Left lobe of liver (tissue), 2 donors: ENCODE measurements at places on chromosomes 11 and 22. TPM values are rescaled to one million over a fixed set of nuclear protein-coding genes. Genes with fewer than 3 reads are reported as not detected.

DNA sequence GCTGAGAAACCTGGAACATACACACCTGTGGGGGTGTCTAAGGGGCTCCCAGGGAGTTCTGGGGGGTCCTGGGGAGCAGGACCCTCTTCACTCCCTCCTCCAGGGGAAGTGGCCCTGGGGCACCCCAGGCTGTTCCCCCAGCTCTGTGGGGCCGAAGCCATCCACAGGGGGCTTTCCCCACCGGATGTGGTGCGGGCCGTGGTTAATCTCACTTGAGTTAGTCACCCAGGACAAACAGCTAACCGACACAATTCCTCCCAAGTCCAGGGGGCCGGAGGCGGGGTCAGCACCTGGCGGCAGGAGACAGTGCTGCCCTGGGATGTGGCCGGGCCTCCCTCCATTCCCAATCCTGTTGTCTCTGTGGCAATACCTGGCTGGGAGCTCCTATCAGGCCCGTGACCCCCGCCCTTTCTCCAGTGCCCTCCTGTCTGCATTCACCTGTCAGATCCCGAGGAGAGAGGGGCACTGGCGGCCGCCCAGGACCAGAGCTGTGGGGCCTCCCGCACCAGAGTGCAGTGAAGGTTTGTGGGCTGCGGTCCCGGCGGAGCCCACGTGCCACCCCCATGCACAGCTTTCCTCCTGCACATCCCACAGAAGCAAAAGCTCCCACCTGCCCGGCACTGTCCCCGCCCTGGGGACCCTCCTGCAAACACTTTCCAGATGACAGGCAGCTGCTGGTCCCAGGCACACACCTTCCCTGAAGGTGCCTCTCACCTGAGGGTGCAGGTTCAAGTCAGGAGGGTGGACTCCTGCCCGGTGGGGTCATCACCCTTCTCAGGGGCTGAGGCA is 5.2 kb upstream of the MUC5AC start:
- DNase-seq: peak; percentile 38

DNA sequence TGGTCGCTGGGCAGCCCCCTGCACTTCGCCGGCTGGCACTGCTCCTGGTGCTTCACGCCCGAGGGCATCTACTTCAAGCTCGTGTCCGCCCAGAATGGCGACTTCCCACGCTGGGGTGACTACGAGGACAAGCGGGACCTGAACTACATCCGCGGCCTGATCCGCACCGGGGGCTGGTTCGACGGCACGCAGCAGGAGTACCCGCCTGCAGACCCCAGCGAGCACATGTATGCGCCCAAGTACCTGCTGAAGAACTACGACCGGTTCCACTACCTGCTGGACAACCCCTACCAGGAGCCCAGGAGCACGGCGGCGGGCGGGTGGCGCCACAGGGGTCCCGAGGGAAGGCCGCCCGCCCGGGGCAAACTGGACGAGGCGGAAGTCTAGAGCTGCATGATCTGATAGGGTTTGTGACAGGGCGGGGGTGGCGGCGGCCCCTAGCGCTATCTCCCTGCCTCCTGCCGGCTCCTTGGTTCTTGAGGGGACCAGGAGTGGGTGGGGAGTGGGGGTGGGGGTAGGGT is 13.5 kb upstream of the MIEF1 start:
- no peak for DNase-seq

DNA sequence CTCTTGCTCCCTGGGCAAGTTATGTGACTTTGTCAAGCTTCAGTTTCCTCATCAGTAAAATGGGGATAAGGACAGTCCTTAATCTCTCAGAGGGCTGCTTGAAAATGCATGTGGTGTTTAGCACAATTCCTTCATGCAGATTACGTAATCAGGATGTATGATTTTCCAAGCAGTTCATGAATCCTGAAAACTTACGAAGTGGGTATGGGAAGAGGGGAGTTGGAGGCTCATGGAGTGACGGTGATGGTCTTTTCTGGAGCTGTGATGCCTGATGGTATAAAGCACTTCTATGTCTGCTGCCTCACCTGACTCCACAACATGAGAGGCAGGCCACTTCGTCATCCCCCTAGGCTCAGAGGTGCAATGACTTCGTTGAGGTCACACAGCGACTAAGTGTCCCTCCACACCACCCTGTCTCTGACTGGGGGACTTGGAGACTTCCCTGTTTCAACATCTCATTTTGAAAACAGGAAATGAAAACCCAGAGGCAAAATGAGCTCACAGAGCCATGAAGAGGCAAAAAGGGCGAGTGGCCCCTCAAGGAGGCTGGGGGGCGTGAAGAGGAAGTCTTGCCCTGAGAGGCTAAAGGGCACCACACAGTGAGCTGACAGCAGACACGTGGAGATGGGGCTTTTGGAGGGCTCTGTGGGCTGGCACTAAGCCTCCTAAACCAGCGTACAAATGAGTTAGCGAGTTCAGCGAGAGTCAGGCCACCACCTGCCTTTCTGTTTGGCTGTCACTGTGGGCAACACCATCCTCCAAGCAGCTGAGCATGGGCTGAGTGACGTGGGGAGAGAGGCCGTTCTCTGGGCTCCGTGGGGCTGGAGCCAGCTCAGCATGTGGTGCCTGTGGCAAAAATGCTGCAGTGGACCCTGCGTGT is 10.1 kb downstream of the MCM5 start:
- no peak for DNase-seq

- DNase-seq: peak; percentile 18
These were observed 1448.4 kb downstream of the TBC1D22A start for GRCh38 chr22:48210812-48211211.

GRCh38 chr22:26430600-26430999 is 1.5 kb downstream of the ASPHD2 start:
- DNase-seq: no peak

DNA sequence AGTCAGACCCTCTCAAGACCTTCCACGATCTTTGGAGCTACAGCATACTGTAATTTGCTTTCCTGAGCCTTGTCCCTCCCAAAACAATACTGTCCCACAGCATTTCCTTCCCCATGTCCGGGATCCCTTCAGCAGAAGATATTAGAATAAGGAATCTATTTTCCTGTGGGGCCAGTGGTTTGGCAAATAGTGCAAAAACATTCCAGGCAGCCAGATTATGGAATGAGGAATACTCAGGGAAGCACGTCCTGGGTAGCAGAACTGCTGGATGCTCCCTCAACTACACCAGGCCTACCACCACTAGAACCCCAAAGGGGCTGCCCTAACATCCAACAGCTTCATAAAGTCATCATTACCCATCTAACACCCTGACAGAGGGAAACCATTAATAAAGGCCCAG is 61.5 kb downstream of the AAMDC start:
- no peak for DNase-seq

DNA sequence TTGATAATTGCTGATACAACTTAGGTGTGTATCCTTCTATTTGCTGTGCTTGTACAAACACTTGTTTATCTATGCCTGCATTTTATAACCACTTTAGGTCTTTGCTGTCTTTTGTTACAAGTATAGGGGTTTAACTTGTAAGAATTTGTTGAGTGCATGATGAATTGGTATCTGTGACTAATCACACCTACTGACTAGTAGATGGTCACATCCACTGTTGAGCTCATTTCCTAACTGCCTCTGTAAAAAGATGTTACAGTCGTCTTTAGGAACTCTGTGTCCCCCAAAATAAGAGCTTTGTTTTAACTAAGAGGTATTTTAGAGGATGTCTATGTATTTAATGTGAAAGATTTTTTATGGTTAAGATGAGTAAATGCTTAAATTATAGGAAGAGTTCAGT is 60.5 kb downstream of the HIPK3 start:
- DNase-seq: no peak

DNA sequence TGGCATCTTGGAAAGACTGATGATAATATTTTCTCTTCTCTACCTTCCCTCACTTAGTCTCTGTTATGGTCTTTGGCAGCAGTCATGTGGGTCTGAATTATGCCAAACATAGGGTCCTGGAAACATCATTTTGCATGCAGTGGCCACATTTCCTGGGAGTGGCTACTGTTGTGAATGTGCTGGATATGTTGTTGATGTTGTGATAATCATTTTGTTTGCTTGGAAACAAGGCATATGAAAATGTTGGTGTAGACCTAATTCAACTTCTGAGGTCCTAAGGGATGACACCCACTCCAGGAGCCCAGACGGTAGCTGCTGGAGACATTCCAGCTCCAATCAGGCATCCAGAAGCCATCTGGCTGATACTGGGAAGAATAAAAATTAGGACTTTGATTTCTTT is 109.7 kb downstream of the DCDC1 start:
- no peak for DNase-seq

- no peak for DNase-seq
These were observed 2.0 kb upstream of the TNRC6B start for GRCh38 chr22:40175611-40176244.

GRCh38 chr11:35734669-35735410 is 72.3 kb downstream of the TRIM44 start:
- DNase-seq: no peak

- DNase-seq: no peak
These were observed 388 bp upstream of the MUS81 start for GRCh38 chr11:65859812-65860277.

DNA sequence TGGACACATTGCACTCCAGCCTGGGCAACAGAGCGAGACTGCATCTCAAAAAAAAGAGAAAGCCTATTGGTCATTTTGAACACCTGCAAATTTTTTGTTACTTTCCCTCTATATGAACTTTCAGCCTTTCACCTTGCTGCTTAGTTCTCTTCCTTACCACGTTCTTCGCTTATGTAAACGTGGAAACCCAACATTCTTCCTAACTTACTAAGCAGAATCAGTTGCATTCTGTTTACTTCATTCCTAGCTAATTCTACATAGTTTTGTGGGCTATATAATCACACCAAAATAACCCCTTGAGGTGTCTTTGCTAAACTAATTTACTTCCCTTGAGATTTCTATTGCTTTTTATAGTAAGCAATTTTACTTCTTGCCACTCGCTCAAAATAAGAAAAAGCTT is 23.2 kb downstream of the MS4A4A start:
- DNase-seq: no peak

- DNase-seq: no peak
These were observed 8.8 kb upstream of the CEP295 start for GRCh38 chr11:93652679-93653078.

GRCh38 chr22:27226666-27227065 is 569.3 kb downstream of the MIAT start:
- no peak for DNase-seq

SNU13 gene
- total RNA-seq: 39.7 TPM

OR4D5 gene
- total RNA-seq: not detected

DNA sequence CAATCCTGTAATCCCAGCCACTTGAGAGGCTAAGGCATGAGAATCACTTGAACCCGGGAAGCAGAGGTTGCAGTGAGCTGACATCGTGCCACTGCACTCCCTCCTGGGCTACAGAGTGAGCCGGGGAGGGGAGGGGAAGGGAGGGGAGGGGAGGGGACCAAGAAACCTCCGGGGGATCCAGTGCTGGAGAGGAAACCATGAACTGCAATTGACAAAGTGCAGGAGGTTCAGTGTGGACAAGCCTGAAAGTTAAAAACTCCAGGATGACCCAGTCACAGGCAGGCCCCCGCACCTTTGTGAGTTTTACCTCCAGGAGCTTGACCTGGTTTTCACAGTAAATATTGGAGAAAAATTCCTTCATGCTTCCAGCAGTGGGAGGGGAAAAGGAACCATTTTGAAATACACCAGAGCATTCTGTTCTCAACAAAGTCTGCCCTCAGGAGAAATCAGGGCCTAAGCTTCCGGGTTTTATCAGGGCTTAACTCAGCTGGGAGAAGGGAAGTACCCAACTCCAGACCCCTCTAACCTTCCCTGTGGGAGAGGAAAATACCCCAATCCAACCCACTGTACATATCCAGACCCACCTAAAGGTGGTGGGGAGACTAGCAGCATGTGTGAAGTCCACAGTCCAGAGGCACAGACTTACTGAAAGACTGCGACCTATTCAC is 15.5 kb upstream of the ZFTA start:
- DNase-seq: no peak

DNA sequence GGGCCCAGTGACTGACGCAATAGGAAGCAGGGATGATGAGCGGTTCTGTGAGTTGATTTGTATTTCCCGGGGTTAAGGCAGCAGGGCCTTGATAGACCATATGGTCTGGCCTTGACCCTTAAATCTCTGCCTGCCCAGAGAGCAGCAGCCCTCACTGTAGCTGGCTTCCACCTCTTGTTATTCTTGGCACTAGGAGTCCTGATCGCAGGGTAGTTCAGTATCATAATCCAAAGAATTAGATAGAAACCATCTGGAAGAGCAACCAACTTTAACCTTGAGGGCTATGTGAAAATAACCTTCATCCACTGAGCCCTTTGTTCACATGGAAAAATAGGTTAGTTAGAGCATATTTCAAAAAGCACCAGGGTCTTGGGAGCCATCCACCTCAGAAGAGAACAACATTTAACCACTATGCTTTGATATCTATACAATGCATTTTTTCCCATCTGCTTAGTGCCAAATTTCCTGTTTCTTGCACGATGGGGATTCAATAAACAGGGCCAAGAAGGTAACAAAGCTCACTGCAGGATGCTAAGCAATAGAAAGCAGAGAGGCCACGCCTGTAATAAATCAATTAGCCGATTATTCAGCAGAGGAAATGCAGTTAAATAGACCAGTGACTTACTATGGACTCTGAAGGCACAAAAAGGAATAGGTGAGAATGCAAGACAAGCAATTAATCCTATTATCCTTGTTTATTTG is 761.3 kb downstream of the OPCML start:
- DNase-seq: no peak

FJX1 gene
- 0.73 TPM for total RNA-seq

GRCh38 chr11:95358511-95359340 is 127.7 kb upstream of the SESN3 start:
- DNase-seq: no peak

OR51A2 gene
- total RNA-seq: not detected

GRCh38 chr11:2670541-2671100 is 29.2 kb downstream of the KCNQ1OT1 start:
- DNase-seq: no peak

- no peak for DNase-seq
These were observed 499.0 kb upstream of the CCDC179 start for GRCh38 chr11:23359297-23359696.

DNA sequence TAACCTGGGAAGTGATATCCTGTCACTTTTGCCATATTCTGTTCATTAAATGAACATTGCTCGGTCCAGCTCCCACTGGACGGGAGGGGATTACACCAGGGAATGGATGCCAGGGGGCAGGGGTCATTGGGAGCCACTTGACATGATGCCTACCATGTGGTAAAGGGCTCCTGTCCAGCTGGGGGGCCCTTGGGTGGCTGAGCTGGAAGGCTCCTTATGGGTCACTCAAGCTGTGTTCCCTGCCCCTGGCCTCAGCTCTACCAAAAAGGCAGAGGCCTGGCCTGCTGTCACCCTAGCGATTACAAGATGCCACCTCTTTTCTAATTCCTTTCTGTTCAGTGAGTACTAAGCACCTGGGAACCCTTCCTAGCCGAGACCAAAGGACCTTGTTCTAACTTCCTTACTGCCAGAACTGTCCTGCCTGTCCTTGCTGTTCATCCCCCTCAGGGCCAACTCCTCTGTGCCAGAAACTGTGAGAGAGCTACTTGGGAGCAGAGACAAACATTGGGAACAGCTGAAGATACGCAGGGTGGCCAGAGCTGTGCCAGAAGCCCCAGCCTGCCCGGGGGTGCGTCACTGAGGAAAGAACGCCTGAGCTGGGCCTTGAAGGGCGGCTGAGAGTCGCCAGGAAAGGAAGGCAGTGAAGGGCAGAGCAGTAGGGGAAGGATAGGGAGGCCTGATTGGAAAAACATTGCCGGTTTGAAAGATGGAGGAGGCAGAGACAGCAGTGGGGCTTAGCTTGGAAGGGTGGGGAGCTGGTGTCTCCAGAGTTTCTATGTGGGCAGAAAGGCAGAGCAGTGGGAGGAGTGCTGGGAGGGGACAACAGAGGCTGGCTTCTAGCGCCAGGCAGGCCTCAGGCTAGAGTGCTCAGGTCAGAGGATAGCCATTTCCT is 12.7 kb upstream of the UVRAG start:
- no peak for DNase-seq

- DNase-seq: peak; percentile 71
These were observed 71.6 kb downstream of the LRP5 start for GRCh38 chr11:68383976-68384501.
